Stimulated activated CD4-positive, alpha-beta T cell treated with anti-CD3 and anti-CD28 coated beads, Interleukin-12 subunit alpha, Interleukin-12 subunit beta, amount 100 ng/mL, for 4 hours (primary cell): ENCODE measurements at places on chromosomes 4 and X.
A peak's percentile ranks its signal among the peaks of the same experiment; 100 is the strongest.

GRCh38 chr4:105291925-105292324, 145.2 kb downstream of the TET2 start:
- DNase-seq = no peak

DNA sequence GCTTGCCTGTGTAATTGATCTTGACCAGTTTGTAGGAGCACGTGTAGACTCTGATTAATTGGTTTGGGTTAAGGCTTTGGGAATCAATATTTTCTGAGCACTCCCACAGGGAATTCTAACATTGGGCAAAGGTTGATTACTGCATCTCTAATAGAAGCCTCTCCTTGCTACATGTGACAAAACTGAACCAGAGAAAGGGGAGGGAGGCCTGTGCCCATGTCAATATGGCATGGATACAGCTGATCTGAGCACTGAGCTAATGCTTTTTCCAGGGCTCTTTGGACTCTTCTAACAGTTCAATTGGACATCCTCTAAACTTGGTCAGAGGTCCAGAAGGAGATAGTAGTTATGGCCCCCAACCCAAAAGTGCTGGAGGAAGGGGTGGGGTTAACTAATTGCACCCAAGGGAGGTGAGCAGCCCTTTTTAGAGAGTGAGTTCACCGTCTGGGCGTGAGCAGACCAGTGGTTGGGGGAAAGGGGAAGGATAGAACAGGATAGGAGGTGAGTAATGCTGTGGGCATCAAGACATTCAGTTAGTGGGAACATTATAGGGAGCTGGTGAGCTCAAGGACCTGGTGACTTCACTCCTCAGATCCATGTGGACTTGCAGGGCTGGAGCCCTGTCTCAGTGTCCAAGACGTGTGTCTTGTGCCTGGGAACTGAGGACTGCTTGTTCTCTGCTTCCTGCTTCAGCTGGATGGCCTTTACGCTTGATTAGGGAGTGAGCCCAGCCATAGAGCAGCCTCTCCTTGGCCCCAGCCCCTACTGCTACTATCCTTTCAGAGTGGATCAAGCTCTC, 22.8 kb downstream of the MSN start:
- no peak for DNase-seq

DNA sequence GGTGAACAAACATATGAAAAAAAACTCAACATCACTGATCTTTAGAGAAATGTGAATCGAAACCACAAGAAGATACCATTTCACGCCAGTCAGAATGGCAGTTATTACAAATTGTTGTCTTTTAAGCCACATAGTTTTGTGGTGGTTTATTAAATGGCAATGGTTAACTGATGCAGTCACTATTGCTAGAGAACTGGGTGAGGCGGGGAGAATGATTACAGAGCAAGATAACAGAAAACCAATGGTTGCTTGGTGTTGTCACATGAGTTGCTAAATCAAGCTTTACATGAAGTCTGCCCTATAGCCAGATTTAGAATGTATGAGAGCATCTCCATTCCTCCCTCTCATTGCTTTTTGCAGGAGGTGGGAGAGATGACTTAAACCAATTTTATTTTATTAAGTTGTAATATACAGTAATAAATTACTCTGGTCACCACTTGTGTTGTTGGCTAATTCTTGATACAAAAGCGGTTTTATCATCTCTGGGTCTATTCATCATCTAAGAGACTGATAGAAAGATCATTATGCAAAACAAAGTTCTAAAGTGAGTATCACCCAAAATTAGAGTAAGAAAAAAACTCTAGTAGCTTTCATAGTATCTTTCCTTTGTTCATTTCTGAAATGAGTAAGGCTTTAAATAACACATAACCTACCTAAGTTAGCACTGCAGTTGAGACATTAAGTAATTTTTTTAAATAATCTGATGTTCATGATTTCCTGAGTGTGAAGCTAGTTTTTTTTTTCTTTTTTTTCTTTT, 859.5 kb downstream of the STIM2 start:
- no peak for DNase-seq

- no peak for DNase-seq
Observed at GRCh38 chr4:54063737-54064316, 578 bp downstream of the CHIC2 start.

DNA sequence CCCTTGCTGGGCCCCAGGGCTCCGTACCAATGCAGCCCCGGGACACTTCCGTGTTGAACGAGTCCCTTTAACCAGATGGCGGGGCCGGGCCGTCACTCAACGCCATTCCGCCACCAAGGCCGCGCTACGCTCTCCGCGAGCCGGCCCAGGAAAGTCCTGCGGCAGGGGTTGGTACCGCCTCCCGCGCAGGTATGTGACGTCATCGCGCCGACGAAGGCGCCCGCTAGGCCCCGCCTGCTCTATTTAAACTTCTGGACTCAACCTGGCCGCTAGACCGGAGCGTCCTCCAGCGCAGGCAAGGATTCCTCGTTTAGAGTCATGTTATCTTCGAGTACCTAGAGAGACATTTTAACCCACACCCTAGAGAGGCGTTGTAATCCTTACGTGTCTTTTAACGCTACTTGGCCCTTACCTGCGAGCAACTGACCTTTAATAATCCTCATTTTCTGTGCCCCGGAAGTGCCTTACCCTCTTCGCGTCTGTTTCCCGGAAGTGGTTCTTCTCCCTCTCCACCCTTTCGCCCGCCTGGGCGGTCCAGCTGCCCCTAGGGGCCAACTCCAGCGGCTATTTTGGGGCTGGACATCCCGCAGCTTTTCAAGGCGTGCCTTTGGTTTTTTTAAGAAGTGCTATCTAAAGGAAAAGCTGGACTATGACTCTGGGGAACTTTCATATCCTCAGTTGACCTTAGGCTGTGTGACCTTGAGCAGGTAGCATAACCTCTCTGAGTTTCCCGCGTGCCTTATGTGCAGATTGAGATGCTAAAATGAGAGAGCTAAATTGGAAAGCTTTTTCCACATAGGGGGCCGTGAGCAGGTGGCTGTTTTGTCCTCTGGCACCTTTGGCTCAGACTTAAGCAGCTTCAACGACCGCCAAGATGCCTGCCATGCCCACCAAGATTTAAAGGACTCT, at the start of gene PNPLA4:
PNPLA4 (minus strand) TSS at position 155 of the 909 bp plus-strand sequence. CDS start 1,294 bp downstream, outside the sequence.
- peak; percentile 76 for DNase-seq

GRCh38 chrX:71315917-71316316, 14.4 kb downstream of the ITGB1BP2 start:
- no peak for DNase-seq

GRCh38 chrX:1925053-1925481, 310.2 kb downstream of the ASMT start:
- no peak for DNase-seq

DNA sequence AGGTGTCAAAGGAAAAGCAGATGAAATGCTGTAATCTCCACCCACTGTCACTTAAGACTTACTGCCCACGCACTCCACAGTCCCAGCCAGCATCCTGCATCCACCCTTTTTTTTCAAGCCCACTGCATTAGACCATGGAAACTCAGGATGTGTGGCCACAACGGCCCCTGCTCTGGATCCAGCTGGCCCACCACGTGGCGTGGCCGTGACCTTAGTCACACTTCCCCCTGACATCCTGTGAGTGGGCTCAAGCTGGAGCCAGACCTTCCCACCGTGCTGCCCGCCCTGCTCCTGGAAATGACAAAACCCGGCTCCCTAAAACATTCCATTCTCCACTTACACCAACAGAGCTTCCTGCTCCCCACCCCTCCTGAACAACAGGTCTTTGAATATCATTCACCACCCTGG, 588.3 kb upstream of the DIPK2B start:
- no peak for DNase-seq

DNA sequence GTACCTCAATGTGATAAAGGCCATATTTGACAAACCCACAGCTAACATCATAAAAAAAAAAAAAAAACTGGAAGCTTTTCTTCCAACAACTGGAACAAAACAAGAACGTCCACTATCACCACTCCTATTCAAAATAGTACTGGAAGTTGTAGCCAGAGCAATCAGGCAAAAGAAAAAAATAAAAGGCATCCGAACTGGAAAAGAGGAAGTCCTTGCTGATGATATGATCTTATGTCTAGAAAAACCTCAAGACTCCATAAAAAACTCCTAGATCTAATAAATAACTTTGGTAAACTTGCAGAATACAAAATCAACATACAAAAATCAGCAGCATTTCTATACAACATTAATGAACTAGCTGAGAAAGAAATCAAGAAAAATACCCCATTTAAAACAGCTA, 134.3 kb downstream of the TEX11 start:
- no peak for DNase-seq

DNA sequence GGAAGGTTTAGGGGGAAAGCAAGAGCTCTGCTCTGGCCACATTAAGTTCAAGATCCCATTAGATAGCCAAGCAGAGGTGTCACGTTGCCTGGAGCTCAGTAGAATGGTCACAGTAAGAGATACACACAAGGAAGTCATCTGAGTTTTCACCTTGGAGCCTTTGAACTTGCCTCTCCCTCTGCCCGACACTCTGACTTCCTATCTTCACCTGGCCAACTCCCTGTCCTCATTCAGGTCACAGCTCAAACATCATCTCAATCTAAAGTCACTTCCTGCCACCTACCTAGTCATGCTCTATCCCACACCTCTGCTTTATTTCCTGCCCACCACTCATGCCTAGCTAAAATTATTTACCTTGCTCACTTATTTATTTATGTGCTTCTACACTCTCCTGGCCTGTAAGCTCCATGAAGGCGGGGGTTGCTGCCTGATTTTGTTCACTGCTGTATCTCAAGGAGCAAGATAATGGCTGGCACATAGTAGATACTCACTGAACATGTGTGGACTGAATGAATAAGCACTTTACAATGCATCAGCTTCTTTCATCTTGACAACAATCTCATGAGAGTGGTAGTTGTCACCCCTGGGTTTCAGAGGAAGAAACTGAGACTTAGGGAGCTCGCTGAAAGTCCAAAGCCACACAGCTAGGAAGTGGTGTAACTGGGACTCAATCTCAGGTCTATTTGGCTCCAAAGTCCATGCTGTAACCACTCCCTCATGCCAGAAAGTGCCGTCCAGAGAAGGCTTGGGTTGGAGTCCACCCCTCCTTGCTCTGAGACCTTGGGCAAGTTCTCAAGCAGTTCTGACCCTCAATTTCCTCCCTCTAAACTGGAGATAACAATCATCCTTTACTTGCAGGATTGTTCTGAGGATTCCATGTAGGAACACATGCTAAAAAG, 40.3 kb downstream of the EFNB1 start:
- no peak for DNase-seq

- peak; percentile 58 for DNase-seq
Observed at GRCh38 chrX:22081475-22082092, 49.5 kb downstream of the PHEX start.

DNA sequence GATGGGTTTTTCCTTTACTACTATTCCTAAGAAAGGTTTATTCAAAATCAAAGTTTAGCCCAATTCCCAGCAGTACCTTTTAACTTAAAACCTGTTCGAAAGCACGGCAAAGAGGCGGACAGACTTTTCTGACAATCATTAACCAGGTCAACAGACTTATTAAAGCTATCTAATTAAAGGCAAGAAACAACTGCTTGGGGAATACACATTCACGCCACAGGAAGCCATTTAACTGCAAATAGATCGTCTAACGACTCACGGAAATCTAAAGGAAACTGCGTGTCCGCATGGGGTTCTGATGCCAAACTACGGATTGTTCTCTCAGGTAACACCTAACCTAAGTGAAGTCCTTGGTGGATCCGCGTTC, 663 bp upstream of the USP53 start:
- no peak for DNase-seq

GRCh38 chr4:73662709-73663546, 42.7 kb upstream of the RASSF6 start:
- no peak for DNase-seq

DNA sequence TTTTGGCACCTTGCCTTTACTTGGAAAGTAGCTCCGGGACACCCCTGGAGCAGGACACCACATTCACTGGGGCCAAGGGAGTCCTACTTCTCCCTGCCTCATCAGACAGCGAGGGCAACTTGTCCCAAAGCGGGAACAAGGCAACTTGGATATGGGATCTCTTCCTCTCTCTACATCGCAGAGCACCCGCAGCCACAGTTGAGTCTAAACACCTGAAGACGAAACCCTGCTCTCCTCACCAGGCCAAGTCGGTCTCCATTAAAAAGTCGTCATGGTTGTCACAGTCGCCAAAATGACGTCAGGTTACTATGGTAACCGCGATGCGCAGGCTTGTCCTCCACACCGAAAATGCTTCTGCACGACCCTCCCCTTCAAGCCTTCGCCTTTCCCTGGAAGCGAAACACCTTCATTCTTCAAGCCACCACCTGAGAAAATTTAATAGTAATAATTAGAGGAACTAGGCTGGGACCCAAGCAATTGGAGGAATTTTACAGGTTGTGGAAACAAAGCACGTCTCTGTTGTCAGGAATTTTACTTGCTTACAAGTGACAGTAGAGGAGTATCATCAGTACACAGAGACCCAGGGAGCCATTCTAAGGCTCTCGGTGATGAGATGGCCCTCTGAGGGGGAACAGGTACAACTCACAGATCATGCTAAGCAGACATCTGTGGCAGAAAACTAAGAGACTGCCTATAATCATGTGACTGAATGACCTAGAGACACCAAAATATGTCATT, 30.5 kb upstream of the TCEAL4 start:
- DNase-seq = peak; percentile 52

DNA sequence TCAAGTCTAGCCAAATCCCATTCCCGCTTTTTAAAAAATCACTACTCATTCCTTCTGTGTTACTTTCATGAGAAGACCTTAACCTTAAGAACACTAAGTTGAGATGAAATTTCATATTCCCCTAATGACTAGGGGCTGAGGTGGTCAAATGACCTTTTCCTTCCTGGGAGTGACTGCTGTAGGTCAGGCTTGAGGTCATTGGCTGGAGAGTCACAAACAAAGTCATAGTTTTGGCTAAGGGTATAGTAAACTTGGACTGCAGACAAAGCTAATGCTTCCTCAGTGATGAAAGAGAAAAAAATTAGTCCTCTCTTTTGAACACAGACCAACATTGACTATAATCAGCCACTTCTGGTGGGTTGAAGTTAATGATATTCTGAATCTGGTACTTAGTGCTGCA, 16.0 kb upstream of the FGF2 start:
- no peak for DNase-seq

- no peak for DNase-seq
Observed at GRCh38 chrX:72366701-72367454, 61.2 kb upstream of the CITED1 start.

DNA sequence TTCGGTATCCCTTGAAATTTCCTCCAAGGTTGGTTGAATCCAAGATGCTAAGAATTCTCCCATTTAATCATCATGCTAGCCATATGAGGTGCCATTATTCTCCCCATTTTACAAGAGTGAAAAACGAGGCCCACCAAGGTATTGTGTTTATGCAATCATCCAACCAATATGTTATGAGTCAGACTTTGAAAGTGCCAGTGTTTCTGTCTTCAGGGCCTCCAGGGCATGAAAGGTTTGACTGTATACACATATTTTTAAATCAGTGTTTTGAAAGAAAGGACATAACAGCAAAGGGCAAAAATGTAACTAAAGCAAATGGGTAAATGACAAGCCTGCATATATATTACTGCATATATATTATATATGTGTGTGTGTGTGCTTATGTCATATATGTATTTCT, 541.2 kb upstream of the SMIM31 start:
- no peak for DNase-seq

GRCh38 chrX:118751950-118752783, 24.8 kb downstream of the IL13RA1 start:
- DNase-seq = no peak
